ENCODE measurements at places on chromosomes 5 and 9.

DNA sequence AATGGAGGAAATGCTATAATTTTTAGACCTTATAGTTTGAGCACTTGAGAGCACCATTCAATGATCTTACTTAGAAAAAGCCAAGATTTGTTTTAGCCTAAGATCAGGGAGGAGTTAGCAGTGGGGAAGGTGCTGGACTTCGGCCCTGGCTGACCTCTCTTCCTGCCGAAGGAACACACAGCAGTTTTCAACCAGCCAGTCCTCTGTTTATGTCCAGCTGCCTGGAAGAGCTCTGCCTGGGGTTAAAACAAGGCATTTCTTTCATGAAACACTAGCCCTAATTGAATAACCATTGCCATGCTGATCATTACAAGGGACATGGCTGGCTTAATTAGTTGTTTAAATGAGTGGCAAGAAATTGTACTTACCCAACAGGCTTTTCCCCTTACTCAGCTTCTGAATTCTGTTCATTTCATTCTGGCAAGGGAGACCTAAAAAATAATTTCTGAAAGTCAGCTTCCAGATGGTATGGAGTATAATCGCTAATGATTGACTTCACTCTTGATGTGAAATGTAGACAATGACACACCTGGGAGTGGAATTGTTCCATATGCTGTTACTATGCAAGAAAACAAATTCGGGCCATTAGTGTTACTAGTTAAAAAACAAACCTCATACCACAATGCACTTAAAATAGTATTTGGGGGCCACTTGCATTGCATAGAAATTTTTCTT is 514.2 kb downstream of the SPOCK1 start:
- DNase-seq = no peak

- DNase-seq = no peak
Measured at GRCh38 chr5:83726912-83727311, 6.3 kb upstream of the HAPLN1 start.

- DNase-seq = no peak
Measured at GRCh38 chr9:125284855-125285254, 23.2 kb downstream of the GAPVD1 start.

- DNase-seq = no peak
Measured at GRCh38 chr9:20601292-20601691, 21.0 kb downstream of the MLLT3 start.

DNA sequence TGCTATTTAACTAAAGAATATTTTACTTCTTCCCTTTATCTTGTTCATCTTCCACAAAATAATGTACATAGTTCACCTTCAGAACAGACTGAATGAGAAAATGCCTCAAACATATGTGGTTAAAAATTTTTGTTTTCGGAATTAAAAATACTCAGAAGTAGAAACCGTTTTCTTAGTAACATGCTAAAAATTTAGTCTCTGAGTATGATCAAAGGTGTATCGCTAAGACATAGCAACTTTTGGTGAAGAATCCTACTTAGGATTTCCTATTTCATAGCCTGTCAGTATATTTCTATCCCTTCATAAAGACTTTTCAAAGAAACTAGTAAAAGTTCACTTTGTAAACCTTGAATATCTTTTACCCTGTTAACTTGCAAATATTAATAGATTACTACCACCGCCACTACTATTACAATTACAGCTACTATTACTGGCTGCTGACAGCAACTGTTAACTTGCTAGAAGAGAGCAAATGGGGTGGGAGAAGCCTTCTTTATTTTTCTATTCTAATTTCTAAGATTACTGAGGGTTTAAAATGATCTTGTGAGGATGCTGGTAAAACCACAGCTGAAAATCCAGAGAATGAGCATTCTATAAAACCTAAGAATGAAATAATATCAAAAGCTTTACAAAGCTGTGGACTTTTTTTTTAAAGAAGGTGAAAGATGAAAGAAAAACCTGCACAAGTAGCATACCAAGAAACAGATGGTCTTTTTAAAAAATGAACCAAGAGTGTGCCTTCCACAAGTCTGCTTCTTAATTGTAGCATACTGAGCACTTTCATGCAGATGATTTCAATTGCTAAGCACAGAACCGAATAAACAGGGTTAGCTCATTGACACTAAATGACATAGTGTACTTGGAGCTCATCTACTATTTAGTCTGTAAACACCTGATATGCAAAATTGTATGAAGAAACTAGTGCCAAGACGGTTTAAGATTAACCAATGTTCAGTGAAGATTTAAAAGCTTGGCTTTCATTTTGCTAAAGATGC is 246.3 kb upstream of the EFNA5 start:
- DNase-seq = no peak

GRCh38 chr9:77604316-77604715 is 43.8 kb downstream of the GNA14 start:
- DNase-seq = no peak

DNA sequence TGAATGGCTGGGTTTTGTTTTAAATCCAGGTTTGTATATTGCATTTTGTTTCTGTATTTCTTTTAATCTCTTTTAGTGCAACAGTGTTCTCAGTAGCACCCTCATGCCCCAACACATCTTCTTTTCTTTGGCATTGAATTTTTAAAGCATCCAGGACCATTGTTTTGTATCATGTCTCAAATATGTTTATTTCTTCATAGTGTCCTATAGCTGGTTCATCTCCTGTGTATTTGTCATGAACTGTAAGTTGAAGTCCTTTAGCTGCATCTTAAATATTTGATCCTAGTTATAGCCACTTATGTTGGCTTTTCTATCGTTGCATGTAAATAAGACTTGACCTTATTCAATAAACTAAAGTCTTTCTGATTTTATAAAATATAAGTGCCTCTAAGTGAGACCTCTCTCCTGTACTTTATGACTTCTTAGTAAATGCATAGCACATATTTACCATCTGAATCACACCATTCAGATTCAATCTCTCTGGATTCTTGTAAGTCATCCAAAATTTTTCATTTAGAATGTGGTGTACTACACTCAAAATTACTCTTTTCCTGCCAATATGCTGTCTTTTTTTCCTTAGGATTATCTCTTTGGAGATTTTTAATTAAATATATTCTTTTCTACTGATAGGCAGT is 21.0 kb upstream of the ERCC6L2 start:
- peak; percentile 80 for DNase-seq

DNA sequence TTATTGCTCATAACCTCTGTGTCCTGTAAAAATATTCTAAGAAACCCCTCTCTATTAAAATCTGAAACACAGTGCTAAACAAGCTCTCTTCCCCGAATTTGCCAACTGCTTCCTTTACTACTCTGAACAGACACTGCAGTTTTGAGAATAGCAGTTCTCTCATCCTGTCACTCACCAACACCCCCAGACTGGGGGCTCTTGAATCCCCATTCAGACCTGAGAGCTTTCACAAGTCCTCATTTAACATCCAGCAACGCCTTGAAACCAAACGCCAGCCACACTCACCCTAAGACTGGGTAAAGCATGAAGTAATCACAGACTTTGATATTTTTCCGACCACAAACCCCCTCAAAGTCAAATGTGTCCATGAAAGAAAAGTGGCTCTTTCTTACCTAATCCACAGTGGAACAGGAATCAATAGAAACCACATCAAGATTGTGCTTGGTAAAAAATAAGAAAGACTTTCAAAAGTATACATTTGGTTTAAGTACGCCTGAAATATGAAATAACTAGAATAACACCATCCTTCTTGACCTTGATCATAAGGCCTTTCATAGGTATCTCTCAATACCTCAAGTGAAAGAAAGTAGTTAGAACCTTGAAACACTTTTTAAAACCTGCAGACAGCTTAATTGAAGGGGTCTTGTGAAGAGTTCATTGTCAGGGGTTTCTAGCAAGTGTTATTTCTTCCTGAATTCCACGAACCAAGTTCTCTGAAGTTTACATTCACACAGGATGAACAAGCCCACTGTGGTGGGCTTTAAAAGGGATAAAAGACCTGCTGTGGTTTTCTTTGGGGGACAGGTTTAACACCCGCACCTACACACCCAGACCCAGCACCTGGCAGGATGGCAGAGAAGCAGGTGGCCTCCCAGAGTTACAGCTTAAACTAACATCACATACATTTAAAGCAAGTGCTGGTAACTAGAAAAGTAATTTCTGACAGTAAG is 412.6 kb downstream of the MLLT3 start:
- no peak for DNase-seq

DNA sequence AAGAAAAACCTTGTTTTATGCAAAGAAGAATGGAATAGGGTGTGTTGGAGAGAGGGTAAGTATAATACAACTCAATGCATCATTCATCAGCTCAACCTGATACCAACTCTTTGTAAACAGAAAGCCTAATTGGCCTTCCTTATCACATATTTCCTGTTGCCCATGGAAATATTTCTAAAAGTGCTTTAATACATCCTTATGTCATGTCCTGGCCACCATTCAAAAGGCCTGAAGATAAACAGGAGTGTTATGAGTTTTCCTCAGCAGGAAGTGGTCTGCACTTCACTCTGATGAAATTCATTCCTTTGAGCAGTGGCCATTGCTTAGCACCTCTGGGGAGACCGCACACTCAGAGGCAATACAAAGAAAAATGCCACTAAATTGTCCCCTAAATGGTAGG is 511.2 kb downstream of the SEMA5A start:
- peak; percentile 88 for DNase-seq

DNA sequence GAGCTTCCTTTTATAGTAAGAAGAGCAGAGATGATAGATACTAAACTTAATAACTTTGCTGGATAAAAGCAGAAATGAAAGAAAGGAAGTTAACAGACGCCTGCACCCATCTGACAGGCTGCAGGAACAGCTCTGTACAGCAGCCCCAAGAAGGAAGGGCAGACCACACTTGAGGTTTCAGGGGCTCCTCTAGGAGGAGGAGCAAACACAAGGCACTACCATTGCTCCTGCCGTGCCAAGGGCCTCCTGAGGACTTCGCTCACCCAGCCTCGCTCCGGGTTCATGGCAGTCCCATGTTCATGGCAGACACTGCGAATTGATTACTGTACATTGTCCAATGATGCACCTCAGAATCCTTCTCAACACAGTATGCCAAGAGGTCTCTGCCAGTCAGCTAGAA is 85.1 kb downstream of the AMBP start:
- DNase-seq = no peak

GRCh38 chr9:35711501-35712428 is 20.2 kb downstream of the TLN1 start:
- no peak for DNase-seq

DNA sequence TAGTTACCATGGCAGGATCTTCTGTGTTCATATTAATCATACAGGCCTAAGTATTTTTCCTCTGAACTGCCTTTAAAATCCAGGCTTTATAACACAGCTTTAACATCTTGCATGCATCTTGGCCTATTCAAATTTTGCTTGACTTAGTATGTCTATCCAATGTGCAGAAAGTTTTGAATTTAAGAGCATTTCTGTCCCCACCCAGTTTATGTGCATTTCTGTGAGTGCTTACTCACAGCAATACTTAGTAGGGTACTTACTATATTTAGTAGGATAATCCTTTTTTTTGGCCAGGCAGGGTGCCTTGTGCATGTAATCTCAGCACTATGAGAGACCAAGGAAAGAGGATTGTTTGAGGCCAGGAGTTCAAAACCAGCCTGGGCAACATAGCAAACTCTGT is 18.0 kb downstream of the UHRF2 start:
- DNase-seq = no peak

GRCh38 chr5:159202151-159202550 is 7.2 kb downstream of the RNF145 start:
- DNase-seq = peak; percentile 45

DNA sequence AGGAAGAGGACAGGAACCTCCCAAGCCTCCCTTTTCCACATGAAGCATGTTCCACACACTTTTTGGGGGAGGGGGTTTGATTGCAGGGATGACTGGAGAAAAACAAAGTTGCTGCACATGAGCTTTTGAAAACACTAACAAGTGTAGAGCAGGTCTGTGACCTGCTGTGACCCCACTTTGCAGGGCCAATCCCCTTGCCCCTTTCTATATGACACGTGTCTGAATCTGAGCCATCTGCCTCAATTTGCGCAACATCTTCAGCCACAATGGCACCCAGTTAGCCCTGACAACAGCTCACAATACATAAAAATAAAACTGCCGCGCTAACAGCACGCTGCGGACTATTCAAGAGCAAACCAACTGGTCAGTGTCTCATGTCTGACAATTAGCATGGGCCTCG is 227.8 kb upstream of the TBCA start:
- DNase-seq = no peak

DNA sequence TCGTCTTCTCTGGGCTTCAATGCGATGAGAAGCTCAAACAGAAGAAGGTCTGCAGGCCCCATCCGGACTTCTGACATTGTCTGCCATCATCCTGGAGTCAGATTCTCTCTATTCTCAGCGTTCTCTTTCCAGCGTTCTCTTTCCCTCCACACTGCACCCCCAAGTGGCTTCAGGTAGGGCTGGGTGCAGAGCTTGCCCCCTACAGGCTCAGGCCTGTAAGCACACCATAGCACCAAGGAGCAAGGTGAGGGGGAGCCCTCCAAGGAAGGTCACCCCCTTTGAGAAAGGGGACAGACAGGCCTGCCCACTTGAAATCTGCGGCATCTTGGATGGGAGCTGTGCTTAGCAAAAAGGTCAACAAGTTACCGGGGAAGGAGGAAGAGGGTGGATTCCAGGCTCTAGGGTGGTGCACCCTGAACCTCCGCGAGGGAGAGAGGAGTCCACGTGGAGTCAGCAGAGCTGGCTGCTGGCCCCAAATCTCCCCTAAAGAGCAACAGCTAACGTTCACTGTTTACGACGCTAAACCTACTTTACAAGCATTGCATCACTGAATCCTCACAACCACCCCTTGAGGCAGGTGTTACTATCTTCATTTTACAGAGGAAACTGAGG is 27.5 kb downstream of the GPX3 start:
- DNase-seq = no peak

GRCh38 chr5:27682600-27682999 is 644.2 kb upstream of the CDH9 start:
- peak; percentile 33 for DNase-seq

GRCh38 chr9:8025551-8025950 is 226.0 kb upstream of the DMAC1 start:
- no peak for DNase-seq

DNA sequence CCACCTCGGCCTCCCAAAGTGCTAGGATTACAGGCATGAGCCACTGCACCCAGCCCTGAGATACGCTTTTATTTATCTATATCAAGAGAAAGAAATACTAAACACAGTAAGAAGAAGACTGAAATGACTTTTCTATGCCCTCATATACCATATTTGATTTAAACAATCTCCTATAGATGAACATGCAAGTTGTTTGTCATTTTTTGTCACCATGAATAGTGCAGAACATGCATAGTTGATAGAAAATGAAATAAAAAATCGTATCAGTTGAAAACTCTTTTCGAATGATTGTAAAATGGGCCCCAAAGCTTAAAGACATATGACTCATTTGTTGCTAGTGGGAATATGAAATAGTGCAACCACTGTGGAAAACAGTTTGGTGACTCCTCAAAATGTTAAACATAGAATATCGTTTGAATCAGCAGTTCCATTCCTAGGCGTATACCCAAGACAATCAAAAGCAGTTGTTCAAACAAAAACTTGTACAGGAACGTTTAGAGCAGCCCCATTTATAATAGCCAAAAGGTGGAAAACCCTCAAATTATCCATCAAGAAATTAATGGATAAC is 61.4 kb upstream of the ANKH start:
- no peak for DNase-seq

DNA sequence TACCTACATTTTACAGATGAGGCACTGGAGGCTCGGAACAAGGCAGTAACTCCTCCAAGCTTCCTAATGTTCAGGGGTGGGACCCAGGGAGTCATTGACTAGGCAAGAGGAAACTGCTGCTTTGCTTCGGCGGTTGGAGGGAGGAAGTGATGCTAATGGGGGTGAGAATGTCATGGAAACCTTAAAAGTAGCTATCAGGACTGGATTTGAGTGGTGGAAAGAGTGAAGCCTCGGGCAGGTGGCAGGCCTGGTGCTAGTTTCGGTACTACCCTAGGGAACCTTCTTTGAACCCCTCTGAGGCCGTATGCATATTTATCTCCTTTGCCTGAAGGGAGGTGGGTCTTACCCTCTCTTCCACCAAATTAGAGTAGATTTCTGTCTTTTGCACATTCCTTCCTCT is 1.6 kb downstream of the BSPRY start:
- no peak for DNase-seq
